Renal cortical epithelial cell (primary cell): ENCODE measurements at places on chromosomes 12 and 14.

GRCh38 chr12:19165451-19165850, 35.9 kb downstream of the PLEKHA5 start:
- no peak for DNase-seq

DNA sequence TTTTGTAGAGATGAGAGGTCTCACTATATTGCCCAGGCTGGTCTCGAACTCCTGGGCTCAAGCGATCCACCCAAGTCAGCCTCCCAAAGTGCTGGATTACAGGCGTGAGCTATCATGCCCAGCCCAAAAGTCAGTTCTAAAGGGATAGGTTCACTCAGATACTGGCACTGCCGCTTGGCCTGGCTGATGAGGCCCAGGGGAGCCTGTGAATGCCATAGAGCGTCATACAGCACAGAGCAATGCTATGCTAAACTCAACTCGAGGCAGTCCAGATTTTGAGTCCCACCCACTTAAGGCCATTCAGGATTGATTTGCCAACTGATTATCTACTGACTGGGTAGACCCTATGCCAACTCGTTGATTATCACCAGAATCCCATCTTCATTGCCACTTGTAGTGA, 179.4 kb downstream of the ESR2 start:
- DNase-seq = no peak

GRCh38 chr14:106837870-106838269, 1311.5 kb downstream of the TMEM121 start:
- DNase-seq = no peak

GRCh38 chr14:76752744-76753143, 8.5 kb upstream of the VASH1 start:
- DNase-seq = no peak

DNA sequence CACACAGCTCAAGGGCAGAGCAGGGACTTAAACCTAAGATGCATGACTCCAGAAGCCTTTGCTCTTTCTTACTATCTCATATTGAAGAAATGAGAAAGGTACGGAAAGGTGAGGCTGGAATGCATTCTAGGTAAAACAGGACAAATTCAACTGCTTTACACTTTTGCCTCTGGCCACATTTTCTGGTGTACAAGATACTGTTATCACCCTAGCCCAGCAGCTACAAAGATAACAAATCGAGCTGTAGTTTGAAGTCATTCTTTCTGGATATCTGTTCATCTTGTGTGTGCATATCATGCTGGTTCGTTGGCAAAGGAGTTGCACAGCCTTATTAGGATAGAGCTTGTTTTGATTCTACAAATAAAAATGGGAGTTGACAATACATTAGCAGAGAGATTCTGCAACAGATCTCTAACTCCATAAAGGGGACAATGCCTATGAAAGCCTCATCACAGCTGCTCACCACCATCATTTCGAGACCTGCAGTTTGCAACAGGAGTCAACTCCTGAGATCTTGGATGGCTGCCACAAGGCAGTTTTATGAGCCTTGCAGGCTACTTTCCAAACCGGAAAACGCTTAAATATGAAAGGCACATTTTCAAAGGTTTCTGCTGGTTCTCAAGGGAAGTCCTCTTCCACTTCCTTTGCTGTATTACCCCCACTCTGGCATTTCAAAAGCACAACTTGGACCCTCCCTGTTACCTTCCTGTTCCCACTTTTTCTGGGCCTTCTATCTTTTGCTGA, 64.9 kb downstream of the STXBP6 start:
- DNase-seq = peak; percentile 48

DNA sequence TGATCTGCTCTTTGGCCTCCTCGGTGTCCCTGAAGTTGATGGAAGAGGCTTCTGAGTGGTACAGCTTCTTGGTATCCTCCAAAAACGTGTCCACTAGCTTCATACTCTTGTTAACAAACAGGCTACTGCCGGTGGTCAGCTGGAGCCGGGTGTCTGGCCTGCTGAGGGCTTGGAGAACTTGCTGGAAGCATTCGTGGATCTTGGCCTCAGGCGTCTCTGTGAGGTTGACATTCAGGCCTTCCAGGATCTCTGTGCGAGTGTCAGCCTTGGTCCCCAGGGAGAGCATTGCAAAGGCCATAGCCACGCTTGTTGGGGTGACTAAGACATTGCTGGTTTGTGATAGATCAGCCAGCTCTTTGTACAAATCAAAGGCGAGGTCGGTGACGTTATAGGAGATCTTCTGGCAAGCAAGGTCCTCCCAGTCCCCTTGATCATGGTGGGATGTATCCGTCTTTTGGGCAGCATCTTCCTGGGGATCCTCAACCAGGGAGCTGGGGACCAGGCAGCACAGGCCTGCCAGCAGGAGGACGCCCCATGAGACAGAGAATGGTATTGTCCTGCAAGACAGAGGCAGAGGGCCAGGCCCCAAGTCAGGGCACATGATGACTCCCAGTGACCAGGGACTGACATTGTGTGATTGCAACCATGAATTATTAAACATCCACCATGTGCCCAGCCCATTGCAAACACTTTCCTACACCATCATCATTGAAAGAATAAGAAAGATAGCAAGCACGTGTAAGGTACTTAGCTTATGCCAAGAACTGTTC, 22.1 kb downstream of the SERPINA1 start:
- DNase-seq = no peak
